Esophagus muscularis mucosa (tissue), 4 donors: ENCODE measurements at places on chromosomes 1 and 21. TPM values are rescaled to one million over a fixed set of nuclear protein-coding genes. Genes with fewer than 3 reads are reported as not detected.

DNA sequence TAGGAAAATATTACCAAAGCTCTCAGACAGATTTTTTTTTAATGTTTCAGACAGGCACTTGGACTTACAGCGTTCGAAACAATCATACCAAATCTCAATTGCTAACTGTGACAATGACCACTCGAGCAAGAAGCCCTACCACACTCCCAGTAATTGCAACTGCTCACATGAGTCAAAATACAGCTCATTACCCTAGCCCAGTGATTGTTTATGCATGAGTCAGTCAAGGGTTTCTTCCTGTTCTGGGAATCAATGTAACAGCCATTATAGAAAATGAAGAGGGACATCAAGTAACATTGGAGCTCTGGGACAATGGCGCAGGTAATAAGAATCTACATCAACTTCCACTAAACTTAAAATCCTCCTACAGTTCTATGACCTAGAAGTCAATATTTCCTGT, 56.1 kb upstream of the SH3GLB1 start:
- no peak for DNase-seq
- H3K27me3 ChIP-seq: no peaks in the 10 kb centered on the region
- H3K4me1 ChIP-seq: no peaks in the 10 kb centered on the region
- no peak overlapping the region for H3K4me3 ChIP-seq

DNA sequence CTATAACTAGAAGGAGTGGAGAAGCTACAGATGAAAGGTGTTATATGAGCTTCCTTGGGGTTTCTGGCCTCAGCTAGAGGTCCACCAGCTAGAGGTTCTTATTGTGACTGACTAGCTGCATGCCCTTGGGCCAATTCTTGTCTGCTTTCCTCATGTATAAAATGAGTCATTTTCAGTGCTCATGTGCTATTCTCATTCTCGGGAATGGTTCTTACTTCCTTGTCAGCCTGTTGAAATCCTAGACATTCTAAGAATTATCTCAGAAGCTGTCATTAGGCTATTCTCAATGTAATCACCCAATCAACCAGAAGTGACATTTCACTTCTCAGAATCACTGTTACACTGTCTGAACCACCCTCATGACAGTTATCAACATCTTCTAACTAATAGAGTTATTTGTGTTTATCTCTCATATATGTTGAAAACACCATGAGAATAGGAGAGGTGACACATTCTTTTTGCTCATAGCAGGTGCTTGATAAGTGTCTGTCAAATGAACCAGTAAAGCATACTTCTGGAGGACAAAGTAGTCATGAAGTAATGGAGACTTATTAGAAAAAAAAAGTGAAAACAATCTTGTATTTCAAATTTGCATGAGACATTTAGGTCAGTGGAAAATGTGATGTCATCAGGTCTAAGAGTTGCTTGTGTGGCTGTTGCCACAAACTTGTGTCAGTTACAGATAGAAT, 122.8 kb upstream of the IVNS1ABP start:
- no peak overlapping the region for H3K4me3 ChIP-seq
- no peak overlapping the region for H3K27ac ChIP-seq
- no peaks in the 10 kb centered on the region for H3K27me3 ChIP-seq
- no peak for DNase-seq

DNA sequence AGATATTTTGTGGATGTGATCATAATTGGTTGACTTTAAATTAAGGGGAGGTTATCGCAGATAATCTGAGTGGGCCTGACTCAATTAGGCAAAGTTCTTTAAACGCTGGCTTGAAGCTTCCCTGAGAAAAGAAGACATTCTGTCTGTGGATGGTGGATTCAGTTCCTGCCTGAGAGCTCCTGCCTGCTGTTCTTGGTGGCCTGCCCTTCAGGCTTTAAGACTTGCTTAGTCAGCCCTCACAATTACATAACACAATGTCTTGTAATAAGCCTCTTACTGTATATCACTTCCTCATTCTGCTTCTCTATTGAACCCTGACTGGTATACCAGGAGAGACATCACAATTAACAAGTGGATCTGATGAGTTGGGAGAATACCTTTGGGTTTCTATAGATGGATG, 50.2 kb downstream of the KCNJ6 start:
- H3K27ac ChIP-seq: no peak overlapping the region
- no peak overlapping the region for H3K4me3 ChIP-seq
- no peak for DNase-seq
- H3K4me1 ChIP-seq: no peaks in the 10 kb centered on the region
- peaks cover 8% of the 10 kb centered on the region for H3K27me3 ChIP-seq

GRCh38 chr1:69090170-69090569, 477.6 kb upstream of the LRRC7 start:
- no peak for DNase-seq
- no peaks in the 10 kb centered on the region for H3K27me3 ChIP-seq
- no peak overlapping the region for H3K4me3 ChIP-seq
- H3K36me3 ChIP-seq: no peaks in the 10 kb centered on the region
- H3K27ac ChIP-seq: no peak overlapping the region

DNA sequence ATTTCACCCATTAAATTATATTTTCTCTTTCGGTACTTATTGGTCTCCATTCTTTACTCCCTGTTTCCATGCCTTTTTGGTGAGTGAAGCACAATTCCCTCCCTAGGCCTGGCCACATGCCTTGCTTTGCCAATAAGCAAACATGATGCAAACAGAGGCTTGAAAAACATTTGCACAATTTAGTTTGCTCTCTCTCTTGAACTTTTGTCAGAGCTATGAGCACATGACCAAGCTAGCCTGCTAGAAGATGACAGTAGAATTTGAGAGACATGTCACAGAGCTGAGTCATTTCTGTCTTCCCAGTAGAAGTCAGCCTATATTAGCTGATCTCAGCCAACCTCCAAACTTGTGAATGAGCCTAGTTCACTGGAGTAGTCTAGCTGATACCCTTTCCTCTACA, 24.6 kb downstream of the ANGPTL3 start:
- H3K27me3 ChIP-seq: no peaks in the 10 kb centered on the region
- peaks cover 21% of the 10 kb centered on the region for H3K36me3 ChIP-seq
- H3K27ac ChIP-seq: no peak overlapping the region
- no peak overlapping the region for H3K4me3 ChIP-seq
- H3K4me1 ChIP-seq: no peaks in the 10 kb centered on the region

Gene CELA2A
- total RNA-seq: not detected
